ENCODE measurements at places on chromosomes 12 and 14. TPM values are rescaled to one million over a fixed set of nuclear protein-coding genes. Genes with fewer than 3 reads are reported as not detected.
A peak's percentile ranks its signal among the peaks of the same experiment; 100 is the strongest.

The NXPH4 gene
- 2.8 TPM for total RNA-seq

- DNase-seq = no peak
Observed at GRCh38 chr14:40909906-40910305, 696.8 kb upstream of the LRFN5 start.

GRCh38 chr14:34711169-34711568, 3.2 kb downstream of the CFL2 start:
- DNase-seq = peak; percentile 53

DNA sequence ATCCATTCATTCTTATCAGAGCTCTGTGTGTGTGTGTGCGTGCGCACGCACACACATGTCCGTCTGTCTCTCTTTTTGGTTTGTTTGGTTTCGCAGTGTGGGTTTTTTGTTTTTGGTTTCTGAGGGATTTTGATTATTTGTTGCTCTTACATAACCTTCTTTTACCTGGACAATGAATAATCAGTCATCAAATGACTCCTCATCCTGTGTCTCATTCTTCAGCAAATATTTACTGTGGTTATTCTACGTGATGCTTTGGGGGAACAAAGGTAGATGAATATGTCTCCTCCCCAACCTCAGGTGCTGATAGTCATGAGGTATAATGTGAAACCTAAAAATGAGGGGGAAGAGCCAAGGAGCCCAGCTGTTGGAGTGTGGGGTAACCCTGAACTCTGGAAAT, 92.4 kb downstream of the SAMD4A start:
- DNase-seq = peak; percentile 35

GRCh38 chr12:65814038-65814437, 10.2 kb upstream of the HMGA2 start:
- no peak for DNase-seq

GRCh38 chr12:19967431-19967830, 400.9 kb upstream of the PDE3A start:
- DNase-seq = peak; percentile 58

DNA sequence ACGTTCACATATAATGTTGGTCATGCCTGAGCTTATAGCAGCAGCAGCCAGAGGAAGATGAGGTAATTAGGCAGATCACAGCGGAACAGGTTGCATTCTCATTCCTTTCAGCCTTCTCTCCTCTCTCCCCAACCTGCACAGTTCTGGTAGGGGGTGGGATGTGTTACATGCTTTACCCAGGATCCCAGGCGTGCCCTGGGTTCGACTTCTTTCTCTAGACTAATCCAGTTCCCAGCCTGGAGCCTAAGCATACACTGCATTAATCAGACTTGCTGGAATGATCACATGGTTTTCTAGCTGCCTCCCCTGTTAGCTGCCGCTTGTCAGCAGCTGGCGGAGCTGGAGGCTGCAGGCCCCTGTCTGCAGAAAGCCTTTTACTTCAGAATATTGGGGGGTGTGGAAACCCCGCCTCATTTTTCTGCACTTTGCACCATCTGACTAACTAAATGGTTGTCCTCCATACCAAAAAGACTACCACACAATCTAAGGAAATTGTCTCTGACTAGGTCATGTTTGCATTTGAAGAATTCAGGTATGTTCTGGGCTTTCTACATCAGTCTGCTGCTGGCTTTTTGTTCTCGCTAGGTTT, 46.0 kb upstream of the EVL start:
- no peak for DNase-seq

DNA sequence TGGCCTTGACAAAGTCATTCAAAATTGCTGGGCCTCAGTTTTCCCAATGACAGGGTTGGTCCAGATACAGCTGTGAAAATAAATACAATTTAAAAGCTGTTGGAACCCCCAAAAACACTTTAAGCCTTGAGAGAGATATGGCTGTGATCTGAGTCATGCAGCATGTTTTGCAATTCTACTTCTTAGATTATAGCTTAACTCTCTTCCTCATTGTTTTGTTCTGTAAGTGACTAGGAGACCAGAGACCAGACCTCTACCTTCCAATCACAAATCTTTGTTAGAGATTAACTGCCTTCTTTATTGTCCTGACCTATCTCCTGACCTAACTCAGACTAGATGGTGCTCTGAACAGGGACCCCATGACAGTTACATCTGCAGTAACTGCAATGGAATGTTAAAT, 198.1 kb downstream of the STXBP6 start:
- DNase-seq = no peak

DNA sequence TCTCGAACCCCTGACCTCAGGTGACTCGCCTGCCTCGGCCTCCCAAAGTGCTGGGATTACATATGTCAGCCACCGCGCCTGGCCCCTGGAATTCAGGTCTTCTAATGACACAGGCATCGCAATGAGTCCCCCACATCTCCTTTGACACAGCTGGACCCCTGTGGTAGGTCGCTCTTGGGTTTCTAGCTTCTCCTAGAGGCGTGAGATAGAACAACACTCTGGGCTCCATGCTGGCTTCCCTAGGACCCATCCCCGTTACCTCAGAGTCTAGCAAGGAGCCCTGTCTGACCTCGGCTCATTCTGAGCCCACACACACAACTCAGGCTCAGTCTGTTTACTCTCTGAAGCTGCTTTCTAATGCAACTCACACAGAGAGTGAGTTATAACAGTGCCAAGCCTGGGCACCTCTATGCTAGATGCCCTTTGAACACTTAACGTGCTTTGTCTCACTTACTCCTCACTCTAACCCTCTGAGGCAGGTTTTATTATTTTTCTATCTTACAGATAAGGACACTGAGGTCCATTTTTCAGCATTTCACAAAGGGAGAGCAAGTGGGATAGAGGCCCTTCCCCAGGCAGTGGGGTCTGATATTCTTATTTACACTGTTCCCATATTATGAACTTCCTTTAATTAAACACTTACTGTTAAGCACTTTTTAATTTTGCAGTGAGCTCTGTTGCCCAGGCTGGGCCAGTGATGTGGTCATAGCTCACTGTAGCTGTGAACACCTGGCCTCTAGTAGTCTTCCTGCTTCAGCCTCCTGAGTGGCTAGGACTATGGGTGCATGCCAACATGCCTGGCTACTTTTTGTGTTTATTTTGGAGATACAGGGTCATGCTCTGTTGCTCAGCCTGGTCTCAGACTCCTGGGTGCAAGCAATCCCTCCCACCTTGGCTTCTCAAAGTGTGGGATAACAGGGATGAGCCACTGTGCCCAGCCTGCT, 40.6 kb upstream of the RBM19 start:
- no peak for DNase-seq

DNA sequence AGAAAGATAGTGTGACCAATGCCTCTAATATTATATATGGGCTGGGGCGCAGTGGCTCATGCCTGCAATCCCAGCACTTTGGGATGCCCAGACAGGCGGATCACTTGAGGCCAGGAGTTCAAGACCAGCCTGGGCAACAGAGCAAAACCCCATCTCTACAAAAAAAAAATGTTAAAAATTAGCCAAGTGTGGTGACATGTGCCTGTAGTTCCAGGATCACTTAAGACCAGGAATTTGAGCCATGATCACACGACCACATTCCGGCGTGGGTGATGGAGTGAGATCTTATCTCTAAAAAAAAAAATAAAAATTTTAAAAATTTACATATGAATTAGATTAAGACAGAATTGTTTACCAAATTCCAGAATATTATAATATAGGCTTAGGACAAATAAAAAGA, 12.0 kb downstream of the TM7SF3 start:
- DNase-seq = no peak

The CAMKK2 gene
- total RNA-seq = 31.9 TPM

DNA sequence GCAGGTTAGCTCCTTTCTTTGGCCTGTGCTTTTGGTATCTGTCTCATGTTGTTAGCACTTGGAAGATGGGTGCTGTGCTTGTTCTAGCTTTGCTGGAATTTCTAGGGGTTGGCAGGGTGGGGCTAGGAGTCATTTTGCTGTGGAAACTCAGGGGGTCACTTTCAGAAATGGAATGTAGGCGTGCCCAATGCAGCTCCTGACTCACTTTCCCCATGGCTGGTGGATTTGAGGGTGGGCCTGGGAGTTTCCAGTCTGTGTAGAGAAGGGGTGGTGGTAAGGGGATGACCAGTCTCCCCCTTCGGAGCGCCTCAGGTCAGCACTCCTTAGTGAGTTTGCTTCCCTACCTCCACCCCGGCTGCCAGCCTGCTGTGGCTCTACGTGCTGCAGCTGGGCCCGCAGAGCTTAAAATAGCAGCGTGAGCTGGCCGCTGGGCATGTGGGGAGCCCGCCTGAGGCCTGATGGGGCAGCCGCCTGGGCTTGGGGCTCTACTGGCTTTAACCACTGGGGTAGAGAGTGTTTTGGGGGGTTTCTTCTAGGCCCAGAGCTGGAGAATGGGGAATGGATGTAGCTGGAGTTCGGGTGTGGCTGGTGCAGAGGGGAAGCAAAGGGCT, 108.2 kb downstream of the TSPAN9 start:
- no peak for DNase-seq

DNA sequence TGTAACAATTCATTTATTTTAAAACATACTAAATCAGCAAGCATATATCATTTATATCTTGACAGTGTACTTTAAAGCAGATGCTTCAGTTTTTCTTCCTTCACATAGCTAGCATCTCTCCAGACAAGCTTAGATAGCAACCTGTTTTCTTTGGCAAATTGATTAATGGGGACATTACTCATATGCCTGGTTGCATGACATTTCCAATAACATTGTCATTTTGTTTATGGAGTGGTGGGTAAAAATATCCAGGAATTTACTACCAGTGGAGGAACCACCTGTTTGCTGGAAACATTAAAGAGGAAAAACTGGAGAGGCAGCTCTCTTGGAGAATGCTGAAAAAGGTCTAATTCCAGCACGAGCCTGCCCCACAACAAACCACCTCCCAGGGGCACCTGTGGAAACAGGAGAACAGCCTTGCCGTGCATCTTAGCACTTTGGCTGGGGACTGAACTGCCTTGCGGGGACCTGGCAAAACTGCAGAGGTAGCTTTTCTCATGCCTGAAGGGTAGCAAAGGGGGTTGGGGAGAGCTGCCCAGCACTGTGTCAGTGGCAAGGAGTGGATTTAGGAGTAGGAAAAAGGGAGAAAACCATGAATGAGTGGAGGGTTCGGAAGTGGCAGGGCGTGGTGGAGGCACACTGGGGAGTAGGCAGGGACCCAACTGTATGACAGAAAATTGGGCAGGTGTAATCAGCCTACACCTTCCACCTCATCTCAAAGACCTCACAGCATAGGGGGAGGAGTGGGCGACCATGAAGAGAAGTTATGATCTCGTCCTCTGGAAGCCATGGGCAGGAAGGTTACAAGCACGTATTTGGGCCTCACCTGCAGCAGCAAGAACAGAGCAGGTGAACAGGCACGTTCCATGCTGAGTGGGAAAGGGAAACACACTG, 11.7 kb upstream of the CREBL2 start:
- DNase-seq = no peak

- DNase-seq = no peak
Observed at GRCh38 chr12:94308612-94309011, 151.1 kb downstream of the CEP83 start.

DNA sequence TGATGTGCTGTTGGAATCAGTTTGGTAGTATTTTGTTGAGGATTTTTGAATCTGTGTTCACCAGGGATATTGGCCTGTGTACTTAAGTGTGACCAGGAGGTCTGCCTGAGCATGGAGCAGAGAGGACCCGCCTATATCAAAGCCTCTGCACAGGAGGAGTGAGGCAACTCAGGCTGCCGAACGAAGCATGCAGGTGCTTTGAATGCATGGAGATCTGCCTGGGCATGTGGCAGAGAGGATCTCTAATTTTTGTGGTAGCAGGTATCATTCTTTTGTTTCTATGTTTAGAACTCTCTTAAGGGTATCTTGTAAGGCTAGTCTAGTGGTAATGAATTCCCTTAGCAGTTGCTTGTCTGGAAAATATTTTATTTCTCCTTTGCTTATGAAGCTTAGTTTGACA, 26.9 kb downstream of the RAB3IP start:
- peak; percentile 29 for DNase-seq

The SERPINA12 gene
- not detected for total RNA-seq

DNA sequence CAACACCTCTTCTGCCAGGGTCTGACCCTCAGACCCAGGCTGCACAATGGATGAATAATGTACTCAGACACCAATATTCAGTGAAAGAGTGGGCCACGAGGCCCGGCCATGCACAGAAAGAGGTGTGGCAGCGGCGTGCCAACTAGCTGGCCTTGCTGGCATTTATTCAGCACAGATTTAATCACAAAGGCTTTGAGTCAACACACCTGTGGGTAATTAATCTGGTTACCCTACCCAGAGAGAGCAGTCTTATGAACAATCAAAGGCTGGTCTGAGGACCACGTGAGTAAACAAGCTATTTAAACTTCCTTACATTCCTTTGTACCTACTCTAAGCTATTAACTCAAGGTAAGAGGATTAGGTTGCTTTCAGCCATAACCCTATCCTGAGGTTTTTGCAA, 324.8 kb downstream of the C12orf50 start:
- no peak for DNase-seq

The MGP gene
- total RNA-seq = 1.3 TPM

DNA sequence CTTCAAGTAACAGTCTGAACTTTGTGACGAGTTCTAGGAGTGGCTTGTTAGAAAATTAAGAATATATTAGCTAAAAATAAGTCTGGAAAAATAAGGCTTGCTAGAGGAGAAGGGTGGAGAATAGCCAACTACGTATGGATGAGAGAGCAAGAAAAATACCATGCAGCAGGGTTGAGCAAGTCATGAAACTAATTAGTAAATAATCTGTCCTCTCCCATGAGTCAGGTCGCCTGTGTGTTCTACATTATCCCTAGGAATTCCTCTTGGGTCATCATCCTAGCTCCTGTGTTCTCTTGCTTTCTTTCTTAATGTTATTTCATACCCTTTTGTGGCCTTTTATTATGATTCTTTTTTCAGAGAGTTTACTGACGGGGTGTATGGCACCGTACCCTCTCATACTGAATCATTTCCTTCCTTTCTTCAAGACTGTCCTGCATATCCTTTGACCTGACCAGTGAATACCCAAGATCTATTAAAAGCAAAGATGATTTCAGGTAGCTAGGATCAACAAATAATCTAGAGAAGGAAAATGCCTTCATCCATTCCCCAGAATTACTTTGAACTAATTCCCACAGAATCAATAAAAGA, 177.2 kb upstream of the NPAS3 start:
- peak; percentile 45 for DNase-seq

DNA sequence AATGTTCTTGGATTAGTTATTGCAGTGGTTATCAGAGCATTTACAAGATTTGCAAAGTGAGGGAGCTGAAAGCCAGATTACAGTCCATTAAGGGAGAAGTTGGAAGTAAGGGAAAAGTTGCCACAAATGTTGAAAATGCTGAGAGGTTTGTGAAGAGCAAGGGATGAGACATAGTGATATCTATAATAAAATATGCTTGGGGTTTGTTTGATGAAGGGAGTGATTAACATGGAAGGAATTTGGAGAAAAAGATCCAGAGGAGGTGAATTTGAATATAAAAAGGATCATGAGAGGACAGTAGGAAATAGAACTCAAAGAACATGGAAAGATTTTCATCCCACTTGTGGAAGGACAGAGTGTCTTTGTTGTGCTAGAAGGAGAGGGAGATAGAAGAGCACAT, 19.3 kb upstream of the CCER1 start:
- no peak for DNase-seq

DNA sequence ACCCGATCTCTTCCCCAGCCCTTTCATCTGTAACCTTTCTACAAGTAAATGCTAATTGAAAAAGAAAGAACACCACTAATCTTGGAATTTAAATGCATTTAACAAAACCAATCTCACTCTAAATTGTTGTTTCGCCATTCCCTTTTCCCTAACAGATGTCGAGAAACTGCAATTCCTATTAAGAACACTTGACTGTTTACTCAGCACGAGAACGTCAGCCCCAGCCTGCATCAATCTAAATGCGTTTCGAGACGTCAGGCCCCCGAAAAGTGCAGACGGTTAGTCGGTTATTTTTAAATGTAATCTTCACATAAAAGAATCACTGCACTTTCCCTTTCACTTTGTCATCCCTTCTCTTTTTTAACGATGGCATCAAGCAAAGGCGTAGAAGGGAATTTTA, 837.6 kb downstream of the VRK1 start:
- no peak for DNase-seq
